ENCODE measurements at places on chromosomes 7 and 10.

GRCh38 chr7:38748056-38748610 is 117.0 kb upstream of the AMPH start:
- no peak for DNase-seq

GRCh38 chr7:116407165-116407564 is 92.4 kb upstream of the CAV2 start:
- no peak for DNase-seq

- no peak for DNase-seq
Observed at GRCh38 chr7:157987906-157988305, 599.7 kb downstream of the PTPRN2 start.

DNA sequence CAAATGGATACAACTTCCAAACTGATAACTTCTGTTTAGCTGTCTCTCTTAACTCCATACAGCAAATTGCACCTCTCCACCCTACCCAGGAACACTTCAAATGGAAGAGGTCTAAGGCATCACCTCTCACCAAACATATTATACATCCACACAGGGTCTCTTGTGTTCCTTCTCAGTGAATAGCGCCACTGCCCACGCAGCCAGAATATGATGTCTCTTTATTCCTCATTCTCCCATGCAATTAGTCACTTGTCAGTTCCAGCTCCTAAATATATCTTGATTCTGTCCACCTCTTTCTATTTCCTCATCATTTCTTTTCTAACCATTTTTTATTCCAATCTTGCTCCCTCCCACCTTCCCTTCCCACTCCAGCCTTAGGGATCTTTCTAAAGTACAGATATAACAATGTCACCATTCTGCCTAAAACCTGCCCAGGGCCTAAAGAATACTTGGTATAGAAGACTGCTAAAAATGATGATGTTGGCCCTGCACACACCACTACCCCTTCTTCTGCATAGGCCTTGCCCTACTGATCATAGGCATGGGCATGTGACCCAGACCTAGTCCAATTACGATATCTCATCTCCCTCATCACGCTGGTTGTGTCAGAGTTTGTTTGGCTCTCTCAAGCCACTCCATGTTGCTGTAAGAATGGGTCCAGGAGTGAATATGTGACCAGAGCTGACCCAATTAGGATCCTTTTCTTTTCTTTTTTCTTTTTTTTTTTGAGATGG is 5.7 kb upstream of the TSPAN14 start:
- no peak for DNase-seq

DNA sequence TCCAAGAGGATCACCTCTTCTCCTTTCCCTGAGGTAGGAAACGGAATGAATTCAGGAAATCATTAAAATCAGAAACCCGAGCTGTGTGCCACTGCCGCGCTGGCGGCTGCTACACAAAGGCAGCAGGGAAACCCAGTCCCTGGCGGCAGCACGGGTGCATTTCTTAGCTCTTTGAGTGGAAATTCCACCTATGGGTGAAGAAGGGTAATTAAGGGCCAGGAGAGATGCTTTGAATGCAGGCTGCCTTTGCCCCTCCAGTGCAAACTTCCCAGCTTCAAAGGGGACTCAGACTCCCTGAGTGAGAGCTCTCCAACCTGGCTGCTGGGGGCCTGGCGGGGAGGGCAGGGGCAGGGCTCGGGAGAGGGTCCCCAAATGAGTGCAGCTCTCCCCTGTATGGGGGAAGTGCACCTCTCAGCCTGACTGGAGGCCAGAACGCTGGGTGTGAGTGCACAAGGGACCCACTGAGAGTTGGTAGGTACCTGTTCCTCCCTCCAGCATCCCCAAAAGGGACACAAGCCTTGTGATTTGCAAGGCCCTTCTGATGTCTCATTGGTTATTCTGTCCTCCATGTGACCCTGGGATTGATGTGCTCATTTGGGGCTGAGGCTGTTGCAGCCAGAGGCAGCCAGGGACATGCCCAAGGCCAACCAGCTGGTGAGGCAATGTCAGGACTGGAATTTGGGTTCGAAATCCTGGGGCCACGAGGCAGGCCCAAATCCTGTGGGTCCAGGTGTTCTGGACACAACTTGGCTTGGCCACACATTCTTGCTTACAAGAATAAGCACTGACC is 16.3 kb upstream of the ZMIZ1 start:
- DNase-seq: peak; percentile 28

GRCh38 chr7:44048031-44048795 is 3.7 kb downstream of the DBNL start:
- no peak for DNase-seq

DNA sequence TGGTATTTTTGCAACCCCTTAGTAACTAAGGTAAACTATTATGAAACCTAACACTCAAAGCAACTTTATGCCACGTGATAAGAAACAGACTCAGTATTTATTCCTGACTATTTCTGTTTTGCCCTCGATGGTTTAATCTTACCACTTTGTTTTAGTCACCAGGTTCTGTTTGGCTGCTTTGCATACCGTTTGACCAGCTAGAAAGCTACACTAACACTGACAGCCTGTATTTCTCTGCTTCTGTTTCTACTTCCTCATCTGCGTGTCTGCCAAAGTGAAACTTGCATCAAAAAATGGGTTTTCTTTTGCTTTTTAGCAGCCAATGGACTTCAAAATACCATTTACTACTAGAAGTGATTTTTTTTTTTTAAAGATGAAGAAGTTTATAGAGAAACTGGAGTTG is 802.5 kb downstream of the GRM8 start:
- DNase-seq: no peak

- no peak for DNase-seq
Observed at GRCh38 chr10:18252086-18252485, 111.9 kb downstream of the CACNB2 start.

GRCh38 chr10:114688786-114689185 is 30.7 kb upstream of the ABLIM1 start:
- no peak for DNase-seq

GRCh38 chr7:130114776-130115175 is 44.4 kb downstream of the KLHDC10 start:
- no peak for DNase-seq

GRCh38 chr10:122703483-122704448 is 4.1 kb upstream of the C10orf120 start:
- no peak for DNase-seq

DNA sequence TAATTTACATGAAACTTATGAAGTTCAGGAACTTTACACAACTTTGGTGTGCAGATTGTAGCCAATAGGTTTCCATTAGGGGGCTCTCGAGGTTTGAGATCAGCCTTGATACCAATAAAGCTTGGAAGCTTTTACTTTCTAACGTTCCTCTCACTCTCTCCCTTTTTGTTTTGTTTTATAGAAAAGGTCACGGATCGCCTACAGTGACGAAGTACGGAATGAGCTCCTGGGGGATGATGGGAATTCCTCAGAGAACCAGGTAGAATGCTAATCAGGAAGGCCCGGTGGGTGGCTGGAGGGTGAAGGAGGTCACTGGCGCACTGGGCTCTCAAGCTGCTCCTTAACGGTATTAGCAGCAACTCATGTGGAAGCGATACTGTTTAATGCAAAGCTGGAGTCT is 79.9 kb downstream of the VTI1A start:
- DNase-seq: no peak

DNA sequence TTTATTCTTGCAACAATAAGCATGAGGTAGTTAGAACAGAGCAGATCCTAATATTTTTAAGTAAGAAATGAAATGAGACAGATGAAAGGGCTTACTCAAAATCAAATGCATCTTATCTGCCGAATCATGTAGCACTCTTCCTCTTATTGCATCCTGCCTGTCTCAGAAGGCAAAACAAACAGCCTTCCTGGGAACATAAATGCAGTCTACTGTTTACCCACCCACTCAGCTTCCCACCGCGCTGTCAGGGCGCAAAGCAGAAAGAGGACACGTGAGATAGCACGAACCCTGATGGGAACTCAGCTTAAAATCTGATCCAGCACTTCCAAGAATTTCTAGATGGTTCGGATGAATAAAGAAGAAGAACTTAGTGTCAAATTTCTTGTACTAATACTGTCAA is 114.4 kb upstream of the CDK1 start:
- no peak for DNase-seq

DNA sequence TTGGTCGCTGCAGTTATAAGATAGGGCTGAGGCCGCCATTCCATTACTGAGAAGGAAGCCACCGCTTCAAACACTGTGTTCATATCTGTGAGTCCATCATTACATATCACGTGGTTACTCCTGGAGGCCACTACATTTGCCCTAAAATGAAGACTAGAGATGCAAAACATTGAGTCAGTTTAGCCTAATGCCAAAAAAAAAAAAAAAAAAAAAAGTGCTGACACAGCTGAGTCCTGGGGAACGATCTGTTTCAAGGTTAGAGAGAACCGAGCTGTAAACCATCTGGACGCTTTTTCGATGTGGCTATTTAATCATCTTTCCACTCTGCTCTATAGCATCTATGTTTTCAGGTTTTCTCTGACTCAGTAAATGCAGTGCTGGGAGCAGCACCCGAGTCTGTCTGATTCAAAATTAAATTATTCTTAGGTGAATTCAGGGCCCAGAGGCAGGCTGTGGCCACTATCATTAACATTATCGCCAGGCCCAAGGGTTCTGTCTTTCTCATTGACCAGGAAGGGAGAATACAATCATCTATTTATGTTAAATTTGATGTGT is 449.1 kb downstream of the PAXIP1 start:
- no peak for DNase-seq

GRCh38 chr10:89363729-89364442 is 14.0 kb upstream of the IFIT1B start:
- no peak for DNase-seq

- DNase-seq: no peak
Observed at GRCh38 chr10:122126763-122127659, 138.0 kb downstream of the TACC2 start.

DNA sequence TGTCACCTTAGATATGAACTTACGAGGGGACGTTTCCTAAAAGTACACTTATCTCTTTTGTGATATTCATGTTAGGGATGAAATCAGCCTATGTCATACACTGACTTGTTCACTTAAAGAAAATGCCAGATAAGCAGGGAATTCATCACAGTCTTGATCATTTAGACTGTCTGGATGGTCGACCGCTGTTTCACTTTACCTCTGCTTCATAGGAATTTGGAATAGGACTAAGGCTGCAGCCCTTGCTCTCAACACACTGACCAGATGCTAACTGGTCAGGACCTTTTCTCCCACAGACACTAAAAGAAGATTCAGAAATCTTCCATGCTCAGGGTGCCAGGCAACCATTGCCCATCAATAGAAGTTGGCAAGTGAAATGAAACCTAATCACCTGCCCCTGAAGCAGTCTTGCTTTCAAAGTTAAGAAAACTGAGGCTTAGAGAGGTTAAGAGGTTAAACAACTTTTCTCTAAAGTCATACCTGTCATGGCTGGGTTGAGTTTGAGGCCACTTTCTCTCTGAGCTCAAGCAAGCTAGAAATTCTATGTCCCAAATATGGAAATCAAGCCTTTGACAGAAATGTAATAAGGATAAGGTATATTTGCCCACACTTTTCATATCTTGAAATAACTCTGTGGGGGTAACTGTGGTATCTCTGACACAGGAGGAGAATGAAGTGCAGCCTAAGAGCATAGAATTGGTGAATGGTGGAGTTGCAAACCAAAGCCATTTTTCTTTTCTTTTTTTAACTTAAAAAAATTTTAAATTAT is 77.1 kb downstream of the MAP3K8 start:
- DNase-seq: no peak

- no peak for DNase-seq
Observed at GRCh38 chr10:80324891-80325364, 31.6 kb downstream of the DYDC1 start.

GRCh38 chr10:60286559-60286958 is 103.1 kb downstream of the ANK3 start:
- no peak for DNase-seq

GRCh38 chr7:131638641-131639430 is 82.4 kb upstream of the PODXL start:
- no peak for DNase-seq

- no peak for DNase-seq
Observed at GRCh38 chr7:139696552-139696951, 81.2 kb downstream of the HIPK2 start.

- DNase-seq: no peak
Observed at GRCh38 chr7:138564365-138564764, 104.3 kb downstream of the TRIM24 start.

- DNase-seq: no peak
Observed at GRCh38 chr7:155945670-155946325, 133.5 kb upstream of the SHH start.

DNA sequence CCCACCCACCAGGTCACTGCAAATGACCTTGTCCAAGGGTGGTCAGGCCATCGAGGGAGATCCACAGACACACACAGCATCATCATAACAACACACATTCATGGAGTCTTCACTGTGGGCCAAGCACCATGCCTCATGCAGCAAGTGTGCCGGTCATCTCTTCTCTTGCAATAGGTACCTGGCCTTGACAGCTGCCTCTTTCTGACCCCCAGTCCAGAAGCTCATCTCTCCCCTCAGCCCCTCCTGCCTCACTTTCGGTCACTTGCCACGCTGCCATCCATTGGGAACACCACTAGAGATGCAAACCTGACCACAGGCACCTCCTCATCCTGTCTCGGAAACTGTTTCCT is 75.9 kb downstream of the OAT start:
- no peak for DNase-seq

GRCh38 chr10:62136931-62137330 is 131.7 kb downstream of the RTKN2 start:
- no peak for DNase-seq

DNA sequence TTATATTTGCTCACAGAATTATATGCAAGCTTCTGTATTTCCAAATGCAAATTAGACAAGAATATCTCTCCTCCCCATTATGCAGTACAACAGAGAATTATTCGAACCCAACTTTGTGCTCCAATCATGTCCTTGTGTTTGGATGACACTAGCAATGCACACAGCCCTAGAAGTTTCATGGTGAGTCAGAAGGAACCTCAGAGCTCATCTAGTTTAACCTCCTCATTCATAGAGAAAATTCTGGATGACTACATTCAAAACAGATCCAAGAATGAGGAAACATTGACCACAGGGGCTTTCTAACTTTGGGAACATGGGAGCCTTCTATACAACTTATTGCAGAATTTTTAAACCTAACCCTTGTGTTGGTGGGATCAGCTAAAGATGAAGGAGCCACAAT is 12.8 kb upstream of the ARID5B start:
- DNase-seq: no peak

DNA sequence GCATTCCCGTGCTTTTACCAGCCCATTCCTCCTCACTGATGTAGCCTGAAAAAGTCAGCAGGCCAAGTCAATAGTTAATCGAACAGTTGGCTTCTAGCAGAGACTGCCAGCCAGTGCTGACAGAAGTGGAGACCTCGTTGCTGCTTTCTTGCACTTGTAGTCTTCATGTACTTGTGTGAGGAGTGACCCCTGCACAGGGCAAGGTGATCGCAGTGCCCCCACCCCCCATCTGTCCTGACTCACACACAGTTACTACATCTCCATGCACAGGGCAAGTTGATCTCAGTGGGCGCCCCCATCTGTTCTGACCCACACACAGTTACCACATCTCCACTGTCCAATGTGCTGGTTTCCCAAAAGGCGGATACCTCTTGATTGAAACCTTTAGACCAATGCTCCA is 34.2 kb downstream of the C10orf71 start:
- no peak for DNase-seq

All from CD4-positive, alpha-beta memory T cell (primary cell).